ENCODE measurements at places on chromosomes 1 and 21.
A peak's percentile ranks its signal among the peaks of the same experiment; 100 is the strongest.

DNA sequence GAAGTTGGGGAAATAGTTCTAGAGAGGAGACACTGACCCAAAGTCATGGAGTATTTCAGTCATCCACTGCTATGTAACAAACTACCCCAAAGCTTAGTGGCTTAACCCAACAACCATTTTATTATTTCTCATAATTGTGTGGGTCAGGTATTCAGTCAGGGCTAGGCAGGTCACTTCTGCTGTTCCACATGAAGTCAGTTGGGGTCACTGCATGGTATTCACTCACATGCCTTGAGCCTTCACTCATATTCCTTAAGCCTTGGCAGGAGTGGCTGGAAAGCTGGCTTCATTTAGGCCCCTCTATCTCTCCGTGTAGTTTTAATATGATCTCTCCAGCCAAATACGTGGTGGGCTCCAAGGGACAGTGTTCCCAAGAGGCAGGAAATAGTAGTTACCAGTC is 17.5 kb upstream of the RNF11 start:
- DNase-seq, result no peak

GRCh38 chr1:118244194-118244593 is 59.2 kb upstream of the SPAG17 start:
- DNase-seq, result no peak

DNA sequence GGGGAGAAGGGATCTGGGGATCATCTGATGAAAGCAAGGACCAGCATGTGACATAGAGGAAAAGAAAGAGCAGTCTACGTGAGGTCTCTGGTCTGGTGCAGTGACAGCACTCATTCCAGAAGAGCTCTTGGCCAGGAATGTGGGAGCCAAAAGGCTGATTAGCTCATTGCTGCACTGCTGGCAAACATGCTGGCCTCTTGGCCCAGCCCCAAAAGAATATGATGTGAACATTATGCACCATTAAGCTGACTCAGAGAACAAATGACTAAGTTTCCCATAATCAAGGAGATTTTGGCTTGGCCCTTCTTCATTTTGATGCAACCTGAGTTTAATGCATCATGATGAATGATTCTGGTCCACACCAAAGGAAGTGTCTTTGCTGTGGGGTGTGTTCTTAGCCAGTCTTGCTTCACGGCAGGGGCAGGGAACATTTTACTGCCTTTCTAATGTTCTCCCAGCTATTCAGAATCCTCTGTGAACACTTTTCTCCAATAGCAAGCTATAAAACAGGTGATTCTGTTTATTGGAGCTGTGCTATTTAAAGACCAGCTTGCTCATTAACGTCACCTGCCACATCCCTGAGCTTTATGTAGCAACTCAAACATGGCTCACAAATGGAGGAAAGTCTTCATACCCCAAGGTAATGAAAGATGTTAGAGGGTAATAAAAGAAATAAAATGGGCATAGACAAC is 55.1 kb downstream of the PCBP3 start:
- no peak for DNase-seq

- DNase-seq, result no peak
Measured at GRCh38 chr1:61280452-61280851, 198.1 kb downstream of the NFIA start.

DNA sequence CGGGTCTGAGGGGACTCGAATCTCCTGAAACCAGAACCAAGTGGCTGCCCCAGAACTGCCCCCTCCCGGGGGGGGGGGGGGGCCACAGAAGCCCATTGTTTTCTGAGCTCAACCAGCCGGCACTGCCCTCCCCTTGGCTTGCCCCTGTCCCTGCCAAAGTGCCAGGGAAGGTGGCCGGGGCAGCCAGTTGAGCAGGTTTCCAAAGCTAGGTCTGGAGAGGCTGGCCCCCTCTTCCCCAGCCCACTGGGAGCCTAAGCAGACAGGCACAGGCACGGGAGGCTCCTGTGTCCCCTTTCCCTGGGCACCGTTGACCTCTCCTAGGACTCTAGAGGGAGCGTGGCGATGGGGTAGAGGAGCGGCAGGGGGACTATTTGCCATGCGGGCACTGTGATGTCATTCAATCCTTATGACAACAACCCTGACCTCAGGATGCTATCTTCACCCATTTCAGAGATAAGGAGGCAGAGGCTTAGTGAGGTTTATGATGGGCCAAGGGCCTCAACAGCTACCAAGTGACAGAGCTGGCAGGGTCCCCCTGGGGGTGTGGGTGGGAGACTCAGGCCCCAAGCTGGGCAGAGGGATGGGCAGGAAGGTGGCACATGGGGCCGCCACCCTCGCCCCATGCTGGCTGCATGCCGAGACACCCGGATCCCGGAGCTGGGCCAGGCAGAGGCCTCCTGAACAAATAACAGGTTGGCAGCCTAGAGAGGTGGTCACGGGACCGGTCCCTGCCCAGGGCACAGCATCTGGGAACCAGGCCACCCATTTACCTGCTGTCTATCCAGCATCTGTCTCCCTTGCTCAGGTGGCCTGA is 35.0 kb downstream of the RAP1GAP start:
- DNase-seq, result no peak

DNA sequence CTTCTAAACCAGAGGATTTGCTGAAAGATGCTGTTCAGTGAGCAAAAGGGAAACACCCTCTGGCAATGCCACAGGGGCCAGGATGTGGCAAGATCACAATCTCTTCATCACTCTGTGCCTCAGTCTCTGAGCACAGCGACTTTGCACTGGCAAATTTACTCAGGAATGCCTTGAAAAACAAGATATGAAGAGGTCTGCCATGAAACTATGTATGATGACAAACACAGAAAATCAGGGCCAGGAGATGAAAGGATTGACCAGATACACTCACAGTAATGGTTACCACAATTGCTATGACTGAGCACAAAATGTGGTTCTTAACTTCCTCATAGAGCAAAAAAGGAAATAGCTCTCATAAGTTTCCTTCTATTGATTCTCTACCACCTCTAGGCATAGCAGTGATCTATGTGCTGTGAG is 5.8 kb downstream of the TTC13 start:
- no peak for DNase-seq

GRCh38 chr1:32500387-32501209 is 35.7 kb downstream of the ZBTB8B start:
- DNase-seq, result no peak

DNA sequence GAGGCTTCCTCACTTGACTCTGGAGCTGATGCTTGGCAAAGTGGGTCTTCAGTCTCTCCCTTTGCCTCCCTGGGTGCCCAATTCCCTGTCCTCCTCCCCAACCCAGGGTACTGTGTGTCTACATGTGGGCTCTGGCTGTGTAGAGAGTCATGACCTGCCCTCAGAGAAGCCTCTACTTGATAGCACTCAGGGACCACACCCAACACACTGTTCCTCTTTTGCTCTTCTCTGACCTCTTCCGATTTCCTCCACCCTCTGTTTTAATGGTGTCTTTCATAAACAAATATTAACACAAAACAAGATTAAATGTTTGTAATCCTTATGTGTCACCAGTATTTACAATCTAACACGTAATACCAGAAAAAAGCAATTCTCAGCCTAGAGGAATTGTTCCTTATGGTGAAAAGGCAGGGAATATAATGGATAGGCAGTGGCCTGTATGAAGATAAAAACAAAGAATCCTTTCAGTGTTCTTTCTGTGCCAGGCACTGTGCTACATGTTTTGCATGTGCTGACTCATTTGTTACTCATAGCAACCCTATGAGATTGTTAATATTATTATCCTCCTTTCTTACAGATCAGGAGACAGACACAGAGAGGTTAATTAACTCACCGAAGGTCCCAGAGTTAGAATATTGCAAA is 58.2 kb downstream of the HSD3B1 start:
- DNase-seq, result no peak

DNA sequence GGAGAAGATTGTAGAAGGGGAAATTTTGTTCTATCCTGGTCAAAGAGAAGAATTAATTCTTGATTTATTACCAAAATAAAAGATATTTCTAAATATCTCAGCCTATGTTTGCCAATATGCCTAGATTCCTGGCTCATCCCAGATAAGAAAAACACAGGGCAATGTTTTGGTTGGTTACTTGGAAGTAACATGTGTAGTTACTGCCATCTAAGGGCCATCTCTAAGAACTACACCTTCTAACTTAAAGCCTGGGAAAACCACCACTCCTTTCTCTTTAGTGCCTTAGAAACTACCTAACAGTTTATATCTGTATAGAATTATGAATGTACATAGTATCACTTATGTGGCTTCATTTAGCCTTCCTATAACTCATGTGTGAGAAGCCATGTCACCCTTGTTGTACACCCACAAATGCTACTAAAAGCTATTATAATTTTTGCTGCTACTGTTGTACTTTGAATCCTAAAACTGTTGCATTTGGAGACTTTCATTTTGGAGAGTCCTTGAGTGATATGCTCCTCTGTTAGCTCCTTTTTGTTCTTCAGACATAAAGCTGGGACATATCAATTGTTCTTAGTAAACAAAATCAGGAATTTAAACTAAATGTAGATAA is 4.5 kb downstream of the AIM2 start:
- DNase-seq, result peak; percentile 55

- no peak for DNase-seq
Measured at GRCh38 chr1:198936371-198937083, 297.7 kb downstream of the PTPRC start.

DNA sequence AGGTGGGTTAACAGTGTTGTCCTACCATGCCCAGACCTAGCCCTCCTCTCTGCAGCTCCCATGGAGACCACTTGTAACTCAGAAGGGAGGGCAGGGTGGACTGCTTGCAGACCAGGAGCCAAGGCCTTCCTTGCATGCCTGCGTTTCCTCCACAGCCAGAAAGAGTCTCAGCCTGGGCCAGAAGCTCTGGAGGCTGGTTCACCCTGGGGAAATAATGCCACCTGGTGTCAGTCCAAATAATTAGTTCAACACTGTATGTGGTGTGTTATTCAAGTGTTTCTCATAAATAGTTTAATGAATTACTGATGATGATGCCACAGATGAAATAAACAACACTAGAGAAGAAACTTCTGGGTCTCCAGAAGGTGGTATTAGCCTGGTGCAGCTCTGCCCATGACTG is 16.9 kb upstream of the VANGL1 start:
- DNase-seq, result no peak

- no peak for DNase-seq
Measured at GRCh38 chr1:14280909-14281308, 317.6 kb upstream of the KAZN start.

- no peak for DNase-seq
Measured at GRCh38 chr1:55622074-55622473, 406.9 kb upstream of the USP24 start.

GRCh38 chr1:208714323-208714722 is 470.1 kb upstream of the PLXNA2 start:
- no peak for DNase-seq

DNA sequence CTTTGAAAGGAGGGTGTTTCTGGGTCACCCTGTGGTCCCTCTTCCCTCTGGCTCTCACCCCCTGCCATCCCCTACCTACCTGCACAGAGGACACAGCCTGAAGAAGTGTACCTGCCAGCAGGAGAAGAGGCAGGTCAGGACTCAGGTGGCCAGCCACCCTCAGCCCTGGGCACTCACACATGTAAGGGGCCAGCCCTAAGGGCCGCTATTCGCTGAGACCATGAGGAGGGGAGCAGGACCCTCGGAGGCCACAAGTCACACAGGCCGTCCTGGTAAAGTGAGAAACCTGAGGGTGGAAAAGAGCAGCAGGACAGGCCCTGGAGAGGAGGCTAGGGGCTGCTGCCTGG is 1.2 kb downstream of the ZNF692 start:
- no peak for DNase-seq

DNA sequence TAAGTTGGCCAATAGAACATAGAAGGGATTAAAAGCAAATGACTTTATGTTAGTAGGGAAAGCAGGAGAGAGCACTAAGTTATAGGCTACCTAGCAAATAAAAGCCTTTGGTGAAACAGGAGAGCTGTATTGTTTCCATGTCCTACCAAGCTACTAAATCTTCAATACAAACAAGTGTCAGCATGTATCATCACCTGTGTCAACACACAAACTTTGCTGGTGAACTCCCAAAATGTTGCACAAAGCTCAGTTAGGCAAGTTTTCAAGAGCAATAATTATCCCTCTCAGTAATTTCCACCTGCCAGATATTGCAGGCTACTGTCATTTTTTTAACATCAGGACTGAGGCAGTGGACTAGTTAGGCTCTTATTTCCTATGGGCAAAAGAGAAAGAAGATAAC is 77.7 kb upstream of the ADAM30 start:
- no peak for DNase-seq

- DNase-seq, result no peak
Measured at GRCh38 chr1:85607126-85607920, 26.8 kb downstream of the CCN1 start.

DNA sequence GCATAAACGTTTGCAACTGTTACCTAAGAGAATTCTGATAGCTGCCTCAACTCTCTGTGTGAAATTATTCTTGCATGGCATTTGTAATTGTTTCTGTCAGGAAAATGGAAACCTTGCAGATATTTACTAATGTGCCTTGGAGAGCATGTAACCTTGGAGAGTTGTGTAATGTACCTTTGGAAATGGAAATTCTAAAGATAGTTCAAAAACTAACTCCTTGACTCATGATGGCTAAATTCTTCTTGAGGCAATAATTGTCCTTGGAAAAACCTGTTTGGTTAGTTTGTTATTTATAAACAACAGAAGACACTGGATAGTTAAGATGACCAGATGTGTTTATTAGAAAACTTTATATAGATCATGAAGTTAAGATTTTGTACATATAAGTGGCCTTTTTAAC is 1033.8 kb downstream of the PLA2G4A start:
- no peak for DNase-seq

DNA sequence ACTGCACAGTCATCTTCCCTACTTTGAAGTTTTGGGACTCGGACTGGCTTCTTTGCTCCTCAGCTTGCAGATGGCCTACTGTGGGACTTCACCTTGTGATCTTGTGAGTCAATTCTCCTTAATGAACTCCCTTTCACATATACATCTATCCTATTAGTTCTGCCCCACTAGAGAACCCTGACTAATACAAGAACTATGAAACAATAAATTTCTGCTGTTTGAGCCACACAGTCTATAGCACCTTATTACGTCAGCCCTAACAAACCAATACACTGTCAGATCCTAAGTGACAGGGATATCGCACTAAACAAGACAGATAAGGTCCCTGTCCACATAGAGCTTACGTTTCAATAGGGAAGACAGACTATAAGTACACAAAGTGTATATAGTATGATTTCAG is 120.1 kb downstream of the PLPP3 start:
- DNase-seq, result no peak

- no peak for DNase-seq
Measured at GRCh38 chr1:2817784-2818564, 16.5 kb upstream of the TTC34 start.

GRCh38 chr1:211684791-211685190 is 9.4 kb upstream of the NEK2 start:
- no peak for DNase-seq

DNA sequence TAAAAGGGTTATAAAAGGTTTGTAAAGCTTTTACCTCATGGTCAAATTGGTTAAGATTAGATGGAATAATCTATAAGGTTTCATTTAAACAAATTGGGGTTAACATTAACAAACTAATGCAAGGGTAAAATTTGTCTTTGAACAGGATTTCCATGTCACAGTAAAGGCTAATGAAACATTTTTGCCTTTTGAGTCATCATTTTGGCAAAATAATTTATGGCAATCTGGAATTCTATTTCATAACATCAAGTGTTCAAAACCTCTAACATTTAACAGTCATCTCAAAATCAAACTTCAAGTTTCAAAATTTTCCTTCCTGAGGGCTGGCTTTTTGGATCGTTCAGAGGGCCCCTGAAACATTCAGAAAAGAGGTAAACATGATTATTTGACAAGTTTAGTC is 6.6 kb upstream of the CD46 start:
- no peak for DNase-seq
